ENCODE measurements at places on chromosomes 4 and X.

DNA sequence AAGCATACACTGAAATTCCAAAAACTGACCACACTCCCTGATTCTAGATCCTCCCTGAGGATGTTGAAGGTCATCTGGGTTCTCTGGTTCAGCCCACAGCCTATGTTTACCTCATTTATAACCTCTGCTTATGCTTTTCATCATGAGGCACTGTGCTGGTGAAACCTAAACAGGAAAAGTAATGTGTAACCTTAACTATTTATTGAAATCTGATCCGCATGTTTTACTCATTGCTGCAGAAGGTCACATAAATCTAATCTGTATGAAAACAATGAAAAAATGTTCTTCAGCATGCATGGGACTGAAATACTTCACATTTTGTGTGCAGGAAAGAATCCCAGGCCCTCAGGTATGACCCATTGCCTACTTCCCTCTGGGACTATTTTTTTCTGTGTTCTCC, 30.3 kb downstream of the UCHL1 start:
- no peak for DNase-seq

GRCh38 chrX:131746491-131746968, 202.7 kb downstream of the OR13H1 start:
- DNase-seq = no peak

DNA sequence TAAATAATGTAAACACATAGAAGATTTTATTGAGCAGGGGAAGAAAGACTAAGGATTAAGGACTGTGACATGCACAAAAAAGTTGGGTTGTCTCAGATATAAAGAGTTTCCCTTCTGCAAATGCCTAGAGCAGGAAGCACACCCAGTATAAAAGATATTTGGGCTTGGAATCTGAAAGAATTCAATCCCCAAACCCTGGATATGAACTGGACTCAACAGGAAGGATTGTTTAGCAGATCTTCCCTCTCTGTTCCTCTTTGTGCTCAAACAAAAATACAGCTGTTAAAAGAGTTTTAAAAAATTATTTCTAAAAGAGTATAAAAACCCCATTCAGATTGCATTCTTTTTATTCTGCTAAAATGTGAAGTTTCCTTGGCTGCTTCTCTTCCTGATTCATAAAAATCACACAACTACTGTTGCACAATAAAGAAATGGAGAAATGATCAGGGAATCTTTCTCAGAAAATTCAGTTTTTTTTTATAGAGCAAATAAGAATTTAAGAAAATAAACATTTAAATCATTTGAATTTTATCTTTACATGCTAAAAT, 71.4 kb downstream of the PDLIM5 start:
- no peak for DNase-seq

GRCh38 chr4:136390824-136391223, 1141.5 kb downstream of the PCDH18 start:
- no peak for DNase-seq

- no peak for DNase-seq
These were observed 8.5 kb downstream of the COL25A1 start for GRCh38 chr4:109294006-109294405.

All from occipital lobe (tissue), 3 donors.